ENCODE measurements at places on chromosomes 2 and 18. TPM values are rescaled to one million over a fixed set of nuclear protein-coding genes. Genes with fewer than 3 reads are reported as not detected.

Gene RNASEH1
- total RNA-seq: 40.8 TPM

DNA sequence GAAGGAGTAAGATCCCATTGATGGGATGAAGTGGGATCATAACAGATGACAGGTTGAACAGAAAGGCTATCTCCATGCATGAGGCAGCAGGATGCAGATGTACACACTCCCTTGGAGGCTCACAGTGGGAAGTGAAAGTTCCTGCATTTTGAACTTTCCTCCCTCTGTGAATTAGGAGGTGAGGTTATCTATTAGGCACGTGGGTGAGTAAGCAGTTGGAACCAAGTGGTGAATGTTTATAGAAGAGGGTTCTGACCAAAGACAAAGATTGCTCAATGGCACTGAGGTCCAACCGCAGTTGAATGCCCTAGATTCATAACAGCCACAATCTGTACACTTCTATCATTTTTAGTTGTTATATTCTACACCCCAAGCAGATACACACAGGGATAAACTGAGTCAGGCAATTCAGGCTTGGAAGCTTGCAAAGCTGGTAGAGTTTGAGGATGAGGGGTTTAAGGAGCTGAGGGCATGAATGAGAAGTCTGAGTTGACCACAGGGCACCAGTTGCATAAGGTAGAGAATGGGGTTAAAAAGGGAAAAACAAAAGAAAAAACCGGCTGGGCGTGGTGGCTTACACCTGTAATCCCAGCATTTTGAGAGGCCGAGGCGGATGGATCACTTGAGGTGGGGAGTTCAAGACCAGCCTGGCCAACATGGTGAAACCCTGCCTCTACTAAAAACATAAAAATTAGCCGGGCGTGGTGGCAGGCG, 7.1 kb upstream of the KCMF1 start:
- DNase-seq: no peak
- H3K36me3 ChIP-seq: peaks cover 32% of the 10 kb centered on the region
- no peak overlapping the region for H3K27ac ChIP-seq
- H3K4me3 ChIP-seq: no peak overlapping the region
- no peaks in the 10 kb centered on the region for H3K27me3 ChIP-seq
- peaks cover 7% of the 10 kb centered on the region for H3K4me1 ChIP-seq

Gene CCDC74A
- 14.9 TPM for total RNA-seq

Gene SEPTIN10
- total RNA-seq: 93.6 TPM

Gene RUFY4
- not detected for total RNA-seq

Gene DLX1
- total RNA-seq: not detected

GRCh38 chr2:70181363-70181956, 9.4 kb downstream of the C2orf42 start:
- H3K36me3 ChIP-seq: peaks cover 3% of the 10 kb centered on the region
- no peak overlapping the region for H3K4me3 ChIP-seq
- H3K27ac ChIP-seq: no peak overlapping the region
- H3K27me3 ChIP-seq: no peaks in the 10 kb centered on the region
- H3K4me1 ChIP-seq: no peaks in the 10 kb centered on the region

Gene APOB
- 0.61 TPM for total RNA-seq

GRCh38 chr18:37608876-37609275, 43.3 kb upstream of the CELF4 start:
- peaks cover 2% of the 10 kb centered on the region for H3K27me3 ChIP-seq
- no peaks in the 10 kb centered on the region for H3K36me3 ChIP-seq
- H3K4me1 ChIP-seq: no peaks in the 10 kb centered on the region
- no peak overlapping the region for H3K27ac ChIP-seq

GRCh38 chr2:196537311-196537710, 102.2 kb upstream of the CCDC150 start:
- no peaks in the 10 kb centered on the region for H3K36me3 ChIP-seq
- H3K4me1 ChIP-seq: no peaks in the 10 kb centered on the region
- no peak for DNase-seq
- H3K4me3 ChIP-seq: no peak overlapping the region

DNA sequence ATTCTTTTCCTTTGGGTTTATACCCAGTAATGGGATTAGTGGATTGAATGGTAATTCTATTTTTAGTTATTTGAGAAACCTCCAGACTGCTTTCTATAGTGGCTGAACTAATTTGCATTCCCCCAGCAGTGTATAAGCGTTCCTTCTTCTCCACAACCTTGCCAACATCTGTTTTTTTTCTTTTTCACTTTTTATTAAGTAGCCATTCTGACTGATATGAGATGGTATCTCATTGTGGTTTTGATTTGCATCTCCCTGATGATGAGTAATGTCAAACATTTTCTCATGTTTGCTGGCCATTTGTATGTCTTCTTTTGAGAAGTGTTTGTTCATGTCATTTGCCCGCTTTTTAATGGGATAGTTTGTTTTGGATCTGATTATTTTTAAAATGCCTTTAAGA, 64.1 kb upstream of the MEIS1 start:
- no peak for DNase-seq
- no peak overlapping the region for H3K4me3 ChIP-seq
- no peak overlapping the region for H3K27ac ChIP-seq
- no peaks in the 10 kb centered on the region for H3K36me3 ChIP-seq

DNA sequence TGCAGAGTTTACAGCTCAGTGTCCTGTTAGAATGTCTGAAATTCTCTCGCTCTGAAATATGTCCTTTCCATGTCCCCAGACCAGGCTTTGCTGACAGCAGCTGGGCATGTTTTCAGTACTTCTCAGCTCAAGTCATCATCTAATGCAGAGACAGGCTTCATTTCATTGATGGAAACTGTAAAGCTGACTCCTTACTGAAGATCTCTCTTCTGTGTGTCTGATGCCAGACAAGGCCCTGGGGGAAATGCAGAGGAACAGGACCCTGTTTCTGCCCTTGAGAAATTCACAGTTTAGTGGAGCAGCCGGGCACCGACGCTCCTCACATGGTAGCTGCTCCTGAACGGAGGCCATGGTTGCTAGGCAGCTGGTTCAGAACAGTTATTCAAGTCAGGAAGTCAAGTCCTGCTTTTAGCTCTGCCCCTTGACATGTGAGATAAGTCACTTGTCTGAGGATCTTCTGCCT, 24.6 kb upstream of the FZD7 start:
- no peak for DNase-seq
- H3K36me3 ChIP-seq: no peaks in the 10 kb centered on the region
- H3K4me1 ChIP-seq: no peaks in the 10 kb centered on the region
- H3K4me3 ChIP-seq: no peak overlapping the region

GRCh38 chr2:69165091-69165880, 152.3 kb downstream of the ANTXR1 start:
- no peak for DNase-seq
- H3K4me1 ChIP-seq: no peaks in the 10 kb centered on the region
- no peak overlapping the region for H3K27ac ChIP-seq
- no peaks in the 10 kb centered on the region for H3K27me3 ChIP-seq
- no peak overlapping the region for H3K4me3 ChIP-seq
- no peaks in the 10 kb centered on the region for H3K36me3 ChIP-seq

DNA sequence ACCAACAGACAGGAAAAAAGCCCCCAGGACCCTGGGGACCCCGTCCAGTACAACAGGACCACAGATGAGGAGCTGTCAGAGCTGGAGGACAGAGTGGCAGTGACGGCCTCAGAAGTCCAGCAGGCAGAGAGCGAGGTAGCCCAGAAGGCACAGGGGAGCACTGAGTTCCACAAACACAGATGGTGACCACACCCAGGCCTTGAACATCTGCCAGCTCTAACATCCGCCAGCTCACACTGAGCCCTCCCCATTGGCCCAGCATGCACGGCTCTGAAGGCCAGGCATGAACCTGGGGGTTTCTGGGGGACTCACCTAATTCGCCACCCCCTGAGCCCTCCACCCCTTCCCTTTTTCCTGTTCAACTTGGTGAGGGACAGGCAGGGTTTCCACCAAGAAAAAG, 25.6 kb upstream of the PRLH start:
- H3K27ac ChIP-seq: no peak overlapping the region
- H3K4me3 ChIP-seq: no peak overlapping the region
- no peak for DNase-seq

- peaks cover 14% of the 10 kb centered on the region for H3K27me3 ChIP-seq
- H3K4me3 ChIP-seq: no peak overlapping the region
- H3K4me1 ChIP-seq: no peaks in the 10 kb centered on the region
- DNase-seq: no peak
These were observed 139.8 kb downstream of the LTBP1 start for GRCh38 chr2:33086400-33087015.

Gene TET3
- 21.1 TPM for total RNA-seq

DNA sequence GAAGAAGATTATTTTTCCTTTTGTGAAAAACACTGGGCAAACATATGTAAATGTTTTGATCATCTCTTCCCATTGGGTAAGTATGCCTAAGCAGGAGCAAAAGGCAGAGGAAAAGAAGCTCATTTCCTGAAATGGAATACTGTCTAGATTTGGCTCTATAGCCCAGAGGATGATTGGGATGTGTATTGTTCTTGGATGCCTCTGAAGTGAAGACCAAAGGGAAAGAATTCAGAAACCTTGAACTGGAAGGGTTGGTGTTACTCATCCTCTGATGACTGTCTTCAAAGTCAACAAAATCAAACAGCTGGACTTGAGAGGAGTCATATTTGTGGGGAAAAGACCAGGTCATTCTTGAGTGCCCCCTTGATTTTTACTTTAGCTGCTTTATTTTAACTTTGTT, 112.6 kb upstream of the NT5C1B start:
- no peaks in the 10 kb centered on the region for H3K4me1 ChIP-seq
- no peak overlapping the region for H3K27ac ChIP-seq
- H3K4me3 ChIP-seq: no peak overlapping the region
- H3K36me3 ChIP-seq: no peaks in the 10 kb centered on the region

Gene WIPF1
- 5.2 TPM for total RNA-seq

DNA sequence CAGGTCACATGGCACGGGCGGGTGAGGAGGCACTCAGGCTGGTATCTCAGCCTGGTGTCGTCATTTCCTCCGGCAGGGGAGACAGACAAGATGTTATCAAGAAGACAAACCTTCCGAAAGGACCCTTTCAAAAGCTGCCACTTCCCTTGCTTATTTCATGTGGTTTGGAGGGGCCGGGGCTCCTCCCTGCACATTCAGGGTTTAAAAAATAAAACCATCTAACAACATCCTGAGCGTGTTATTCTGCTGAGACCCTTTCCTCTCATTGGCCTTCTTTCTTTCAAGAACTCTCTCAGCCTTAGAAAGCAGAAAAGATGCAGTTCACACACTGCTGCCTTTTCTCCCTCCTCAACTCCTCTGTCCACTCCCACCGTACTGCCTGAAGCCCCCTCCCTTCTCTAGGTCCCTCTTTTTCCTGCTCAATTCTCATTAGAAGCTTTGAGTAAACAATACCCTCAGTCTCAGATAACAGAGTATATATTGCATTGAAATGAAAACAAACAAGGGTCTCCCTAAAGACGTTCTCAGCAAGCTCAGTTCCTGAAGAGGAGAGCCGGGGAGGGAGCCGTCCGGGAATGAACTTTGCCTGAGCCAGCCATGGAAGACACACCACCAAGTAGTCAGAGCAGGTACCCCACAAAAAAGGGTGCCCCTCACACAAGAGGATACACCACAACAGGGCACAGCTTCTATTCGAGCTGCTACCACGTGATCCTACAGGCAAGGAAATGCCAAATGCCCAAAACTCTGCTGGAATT, 9.7 kb downstream of the SMAD7 start:
- H3K27ac ChIP-seq: no peak overlapping the region
- no peaks in the 10 kb centered on the region for H3K36me3 ChIP-seq
- no peak for DNase-seq
- no peak overlapping the region for H3K4me3 ChIP-seq

Gene NLRC4
- total RNA-seq: not detected

Gene MERTK
- total RNA-seq: 6.1 TPM

- H3K27me3 ChIP-seq: no peaks in the 10 kb centered on the region
- DNase-seq: no peak
- H3K4me3 ChIP-seq: no peak overlapping the region
- H3K36me3 ChIP-seq: peaks cover 2% of the 10 kb centered on the region
- no peak overlapping the region for H3K27ac ChIP-seq
- H3K4me1 ChIP-seq: no peaks in the 10 kb centered on the region
These were observed 13.3 kb downstream of the TUBB6 start for GRCh38 chr18:12321333-12321732.

GRCh38 chr2:236795861-236796219, 226.2 kb downstream of the ACKR3 start:
- no peak overlapping the region for H3K4me3 ChIP-seq
- H3K27me3 ChIP-seq: no peaks in the 10 kb centered on the region
- no peaks in the 10 kb centered on the region for H3K36me3 ChIP-seq
- no peaks in the 10 kb centered on the region for H3K4me1 ChIP-seq

Gene IGFBP5
- total RNA-seq: 2.5 TPM

DNA sequence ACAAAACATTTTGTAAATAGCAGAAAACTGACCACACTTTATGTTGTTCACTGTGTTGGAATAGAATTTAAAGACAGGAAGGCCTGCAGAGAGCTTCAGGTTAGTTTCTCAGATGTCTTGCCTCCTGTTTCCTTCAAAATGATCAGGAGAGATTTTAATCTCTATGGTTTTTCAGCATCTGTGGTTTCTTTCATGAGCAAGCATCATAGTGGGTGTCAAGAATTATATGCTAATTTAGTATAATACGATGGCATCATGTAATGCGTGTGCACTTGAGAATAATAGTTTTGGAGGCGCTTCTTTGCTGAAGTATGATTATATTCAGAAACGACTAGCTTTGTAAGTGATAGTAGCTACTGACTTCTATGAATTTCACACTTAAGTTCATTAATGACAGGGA, 149.9 kb downstream of the PLCL1 start:
- no peak overlapping the region for H3K4me3 ChIP-seq
- no peaks in the 10 kb centered on the region for H3K4me1 ChIP-seq
- no peaks in the 10 kb centered on the region for H3K27me3 ChIP-seq
- no peaks in the 10 kb centered on the region for H3K36me3 ChIP-seq

GRCh38 chr2:1455466-1455865, 42.2 kb downstream of the TPO start:
- no peaks in the 10 kb centered on the region for H3K36me3 ChIP-seq
- H3K27me3 ChIP-seq: no peaks in the 10 kb centered on the region
- no peak overlapping the region for H3K4me3 ChIP-seq
- no peaks in the 10 kb centered on the region for H3K4me1 ChIP-seq
- no peak overlapping the region for H3K27ac ChIP-seq

- H3K36me3 ChIP-seq: no peaks in the 10 kb centered on the region
- peaks cover 1% of the 10 kb centered on the region for H3K4me1 ChIP-seq
- no peaks in the 10 kb centered on the region for H3K27me3 ChIP-seq
- DNase-seq: no peak
- no peak overlapping the region for H3K27ac ChIP-seq
These were observed 55.2 kb downstream of the LDLRAD4 start for GRCh38 chr18:13273800-13274199.

DNA sequence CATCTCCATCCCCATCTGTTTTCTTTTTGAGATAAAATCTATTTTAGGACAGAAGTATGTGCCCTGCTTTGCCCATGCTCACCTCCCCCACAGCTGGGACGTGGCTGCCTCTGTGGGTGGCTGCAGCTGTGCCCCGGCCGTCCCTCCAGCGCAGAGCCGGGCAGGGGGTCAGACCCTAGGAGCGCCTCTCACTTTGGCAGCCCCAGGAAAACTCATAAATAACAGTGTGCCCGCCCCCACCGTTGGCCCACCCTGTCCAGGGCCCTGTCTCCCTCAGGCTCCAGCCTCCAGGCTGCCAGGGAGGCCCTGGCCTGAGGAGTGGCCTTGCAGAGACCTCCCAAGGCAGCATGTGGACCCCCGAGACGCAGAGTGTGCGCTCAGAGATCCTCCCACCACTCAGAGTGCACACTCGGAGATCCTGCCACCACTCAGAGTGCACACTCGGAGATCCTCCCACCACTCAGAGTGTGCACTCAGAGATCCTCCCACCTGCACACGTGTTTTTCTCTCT, 178.1 kb downstream of the TWIST2 start:
- H3K36me3 ChIP-seq: no peaks in the 10 kb centered on the region
- no peak overlapping the region for H3K27ac ChIP-seq
- H3K4me3 ChIP-seq: no peak overlapping the region
- no peaks in the 10 kb centered on the region for H3K27me3 ChIP-seq
- peaks cover 2% of the 10 kb centered on the region for H3K4me1 ChIP-seq

Gene NFE2L2
- total RNA-seq: 32.3 TPM

Gene EPB41L3
- 12.8 TPM for total RNA-seq

Gene SCYGR6
- not detected for total RNA-seq
